GM23248 (cell line): ENCODE measurements at places on chromosomes 16 and 17. TPM values are rescaled to one million over a fixed set of nuclear protein-coding genes. Genes with fewer than 3 reads are reported as not detected.

DNA sequence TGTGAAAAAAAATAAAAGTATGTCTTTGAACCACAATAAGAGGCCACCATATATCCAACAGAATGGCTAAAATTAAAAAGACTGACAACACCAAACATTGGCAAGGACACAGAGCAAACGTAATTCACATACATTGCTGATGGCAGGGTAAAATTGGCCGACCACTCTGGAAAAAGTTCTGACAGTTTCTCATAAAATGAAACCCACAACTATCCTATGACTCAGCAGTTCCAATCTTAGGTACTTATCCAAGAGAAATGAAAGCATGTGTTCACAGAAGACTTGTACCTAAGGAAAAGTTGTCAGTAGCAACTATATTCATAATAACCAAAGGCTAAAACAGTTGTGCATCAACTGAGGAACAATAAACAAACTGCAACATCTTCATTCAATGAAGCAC lies 357.3 kb upstream of the XYLT1 start:
- peak; percentile 77 for DNase-seq

TMEM94 gene
- 24.5 and 54.0 TPM in 2 replicates for total RNA-seq

KCNH4 gene
- not detected in 2 replicates for total RNA-seq

DNA sequence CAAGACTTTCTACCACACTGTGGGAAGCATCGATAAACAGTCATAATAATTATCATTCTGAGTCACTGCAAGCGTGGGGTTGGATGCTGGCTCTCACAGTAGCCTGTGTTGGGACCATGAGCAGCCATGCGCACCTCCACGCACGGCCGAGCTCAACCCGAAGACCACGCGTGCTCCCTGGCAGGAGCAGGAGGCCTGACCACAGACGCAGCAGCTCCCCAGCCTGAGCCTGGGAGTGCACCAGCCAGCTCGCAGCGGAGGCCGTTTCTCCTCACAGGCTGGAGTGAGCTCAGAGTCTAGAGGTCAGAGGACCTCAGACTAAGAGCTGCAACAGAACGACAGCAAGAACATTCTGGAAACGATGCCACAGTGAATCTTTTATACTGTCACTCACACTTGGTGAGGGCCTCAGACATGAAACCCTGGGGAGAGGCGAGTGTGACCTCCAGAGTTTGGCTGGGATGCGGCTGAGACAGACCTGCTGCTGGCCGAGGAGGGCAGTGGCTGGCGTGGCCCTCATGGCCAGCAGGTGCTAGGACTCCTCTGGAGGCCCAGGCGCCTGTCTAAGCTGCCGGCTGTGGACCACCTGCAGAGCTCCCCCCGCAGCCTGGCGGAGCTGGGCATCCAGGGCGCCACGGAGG lies 6.0 kb downstream of the NDUFAF8 start:
- DNase-seq, result peak; percentile 36

HSD11B2 gene
- total RNA-seq, result not detected in 2 replicates

NAGS gene
- 1.8 and 2.8 TPM in 2 replicates for total RNA-seq

- DNase-seq, result no peak
Observed at GRCh38 chr17:27824176-27824715, 23.9 kb upstream of the NOS2 start.

NPW gene
- total RNA-seq, result not detected in 2 replicates

AGRP gene
- not detected in 2 replicates for total RNA-seq
